ENCODE measurements at places on chromosomes 12 and 14. TPM values are rescaled to one million over a fixed set of nuclear protein-coding genes. Genes with fewer than 3 reads are reported as not detected.

GRCh38 chr12:1044696-1045095 is 53.7 kb downstream of the ERC1 start:
- peak; percentile 58 for DNase-seq

DNA sequence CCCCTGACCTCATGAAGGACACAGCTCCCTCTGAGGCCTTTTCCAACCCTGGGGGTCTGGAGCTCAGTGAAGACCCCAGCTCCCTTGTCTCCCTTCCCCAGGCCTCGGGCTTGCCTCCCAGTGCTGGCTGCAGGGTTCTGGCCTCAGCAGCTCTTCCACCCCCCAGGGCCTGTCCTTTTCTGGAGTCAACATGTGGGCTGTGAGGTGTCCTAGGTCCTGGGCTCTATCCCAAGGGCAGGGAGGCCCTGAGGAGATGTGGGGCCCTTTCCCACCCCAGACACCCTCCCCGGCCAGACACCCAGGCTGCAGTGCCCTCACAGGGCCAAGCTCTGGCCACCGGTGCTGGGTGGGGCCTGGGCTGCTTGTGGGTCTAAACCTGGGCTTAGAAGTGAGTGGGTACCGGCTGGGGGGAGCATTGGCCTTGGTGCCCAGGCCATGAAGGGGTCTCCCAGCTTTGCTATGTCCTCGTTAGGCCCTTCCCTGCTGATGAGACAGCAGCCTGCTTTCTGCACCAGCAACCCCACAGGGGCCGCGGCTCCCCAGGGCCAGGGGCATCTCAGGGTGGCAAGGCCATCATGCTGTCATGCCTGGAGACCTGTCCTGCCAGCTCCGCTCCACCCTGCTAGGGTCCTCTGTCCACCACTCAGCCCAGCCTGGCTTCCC is 2.7 kb upstream of the CRIP2 start:
- DNase-seq: no peak

GRCh38 chr14:22978981-22979671 is 3.2 kb downstream of the AJUBA start:
- DNase-seq: peak; percentile 11

DNA sequence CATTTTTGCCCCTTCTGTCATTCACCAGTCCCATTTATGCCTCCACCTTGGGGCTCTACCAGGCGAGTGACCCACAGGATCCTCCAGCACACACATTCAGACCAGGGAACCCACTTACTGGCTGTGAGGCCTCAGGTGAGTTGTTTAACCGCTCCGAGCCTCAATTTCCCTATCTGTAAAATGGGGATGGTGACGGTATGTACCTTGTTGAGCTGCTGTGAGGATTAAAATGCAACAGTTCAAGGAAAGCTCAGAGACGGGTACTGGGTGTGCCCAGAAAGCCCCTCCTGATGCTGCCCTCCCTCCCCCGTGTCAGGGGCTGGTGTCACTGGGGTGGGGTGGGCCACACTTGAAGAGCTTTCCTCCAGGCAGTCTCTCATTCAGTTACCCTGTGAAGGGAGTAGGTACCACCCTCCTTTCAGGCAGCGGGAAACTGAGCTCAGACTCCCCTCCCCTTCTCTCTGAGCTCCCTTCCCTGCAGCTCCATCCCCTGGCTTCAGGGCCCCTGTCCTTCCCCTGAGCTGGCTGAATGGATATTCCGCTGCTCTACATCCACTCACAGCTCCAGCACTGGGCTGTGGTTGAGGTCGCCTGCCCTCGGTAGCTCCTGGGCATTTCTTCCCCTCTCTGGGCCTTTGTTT is 1.4 kb upstream of the SERPINA1 start:
- DNase-seq: no peak

- no peak for DNase-seq
Measured at GRCh38 chr12:116400636-116401372, 123.3 kb upstream of the MED13L start.

DNA sequence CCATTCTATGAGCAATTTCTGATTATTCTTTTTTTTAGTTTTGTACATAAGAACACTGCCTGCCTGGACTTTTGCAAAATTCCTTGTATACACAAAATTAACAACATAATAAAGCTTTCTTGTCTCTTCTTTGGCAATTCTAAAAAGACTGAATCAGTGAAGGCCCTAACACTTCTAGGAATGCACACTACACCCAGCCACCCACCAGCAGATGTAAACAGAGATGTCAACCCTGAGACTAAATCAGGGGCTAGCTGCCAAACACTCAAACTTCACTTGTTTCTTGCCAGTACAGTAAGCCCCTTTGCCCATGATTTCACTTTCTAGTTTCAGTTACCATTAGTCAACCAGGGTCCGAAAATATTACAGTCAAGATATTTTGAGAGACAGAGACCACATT is 15.5 kb downstream of the DCAF5 start:
- DNase-seq: no peak

- DNase-seq: no peak
Measured at GRCh38 chr12:31524791-31525495, 66.0 kb downstream of the DENND5B start.

DNA sequence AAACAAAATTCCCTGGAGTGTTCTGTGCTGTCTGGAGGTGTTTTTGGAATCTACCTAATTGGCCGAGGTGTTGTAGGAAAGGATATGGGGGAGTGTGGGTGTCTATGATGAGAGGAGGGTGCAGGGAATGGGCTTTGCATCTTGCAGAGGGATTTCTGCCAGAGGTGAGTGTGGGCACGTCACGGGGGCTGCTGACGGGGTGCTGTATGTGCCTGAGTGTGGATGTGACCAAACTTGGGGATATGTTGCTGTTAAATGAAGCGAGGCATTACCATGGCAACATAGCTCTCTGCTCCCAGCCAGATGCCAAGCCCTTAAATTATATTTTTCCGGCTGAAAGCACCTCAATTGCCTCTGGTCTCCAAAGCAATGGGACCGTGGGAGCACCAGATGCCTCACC is 44.3 kb upstream of the SPTLC2 start:
- DNase-seq: no peak

DNA sequence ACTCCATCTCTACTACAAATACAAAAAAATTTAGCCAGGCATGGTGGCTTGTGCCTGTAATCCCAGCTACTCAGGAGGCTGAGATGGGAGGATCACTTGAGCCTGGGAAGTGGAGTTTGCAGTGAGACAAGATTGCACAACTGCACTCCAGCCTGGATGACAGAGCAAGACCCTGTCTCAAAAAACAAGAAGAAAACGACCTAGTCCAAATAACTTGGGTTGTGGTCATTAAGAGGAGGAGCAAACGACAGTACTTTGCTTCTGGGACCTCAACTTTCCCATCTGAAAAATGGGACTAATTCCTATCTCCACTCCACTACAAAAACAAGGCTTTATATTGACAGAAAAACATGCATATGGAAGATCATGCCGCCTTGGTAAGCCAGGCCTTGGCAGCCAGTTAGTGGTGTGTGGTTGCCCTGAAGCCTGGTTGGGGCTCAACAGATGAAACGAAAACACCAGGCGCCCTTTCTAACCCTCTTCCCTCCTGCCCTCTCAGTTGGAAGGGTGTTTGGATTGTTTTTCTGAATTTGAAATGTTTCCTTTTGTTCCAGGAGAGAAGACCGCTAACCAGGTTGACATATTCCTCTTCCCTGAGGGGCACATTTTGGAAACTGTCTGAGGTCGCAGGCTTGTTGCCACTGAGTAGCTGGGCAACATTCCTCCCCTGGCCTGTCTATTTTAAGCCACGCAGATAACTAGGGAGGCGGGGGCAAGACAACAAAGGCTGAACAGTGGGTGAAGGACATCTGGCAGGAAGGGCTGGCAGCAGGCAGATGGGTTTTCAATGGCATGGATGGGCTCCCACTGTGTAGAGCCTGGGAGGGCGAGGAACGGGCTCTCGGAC is 13.7 kb upstream of the VPS37B start:
- no peak for DNase-seq

DNA sequence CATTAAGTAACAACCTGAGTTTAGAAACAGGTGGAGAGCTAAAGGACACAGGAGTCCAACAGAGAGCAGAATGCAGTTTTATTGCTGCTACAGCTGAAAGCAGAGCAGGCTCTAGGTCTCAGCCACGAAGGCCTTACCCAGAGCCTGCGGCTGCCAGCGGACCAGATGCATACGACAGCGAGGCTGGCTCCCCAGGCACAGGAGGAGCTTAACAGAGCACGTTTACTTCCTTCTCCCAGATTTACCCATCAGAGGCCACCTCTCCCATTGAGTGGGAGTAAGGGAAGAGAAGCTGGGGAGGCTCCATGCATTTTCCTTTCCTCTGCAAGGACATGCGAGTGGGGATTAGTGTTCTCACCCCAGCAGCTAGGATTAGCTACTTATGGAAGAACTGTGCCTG is 22.6 kb downstream of the DYNC1H1 start:
- DNase-seq: no peak

DNA sequence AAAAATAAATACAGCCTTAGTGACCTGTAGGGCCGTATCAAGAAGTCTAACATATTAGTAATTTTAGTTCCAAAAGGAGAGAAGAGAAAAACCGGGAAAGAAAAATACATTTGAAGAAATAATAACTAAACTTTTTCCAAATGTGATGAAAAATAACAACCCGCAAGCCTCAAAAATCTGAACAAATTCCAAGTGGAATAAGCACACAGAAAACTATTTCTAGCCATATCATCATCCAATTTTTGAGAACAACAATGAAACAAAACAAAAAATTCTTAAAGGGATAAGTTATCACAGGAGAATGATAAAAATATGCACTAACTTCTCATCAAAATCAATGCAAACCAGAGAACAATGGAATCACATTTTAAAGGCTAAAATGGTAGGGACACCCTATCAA is 198.1 kb upstream of the PLXNC1 start:
- DNase-seq: no peak

GRCh38 chr12:51269174-51270066 is 795 bp downstream of the SMAGP start:
- DNase-seq: peak; percentile 50

GRCh38 chr12:26636710-26637328 is 196.2 kb downstream of the ITPR2 start:
- peak; percentile 78 for DNase-seq

GRCh38 chr12:66352197-66352596 is 49.9 kb downstream of the HELB start:
- DNase-seq: peak; percentile 61

GRCh38 chr14:92670160-92670559 is 78.3 kb downstream of the LGMN start:
- no peak for DNase-seq

DNA sequence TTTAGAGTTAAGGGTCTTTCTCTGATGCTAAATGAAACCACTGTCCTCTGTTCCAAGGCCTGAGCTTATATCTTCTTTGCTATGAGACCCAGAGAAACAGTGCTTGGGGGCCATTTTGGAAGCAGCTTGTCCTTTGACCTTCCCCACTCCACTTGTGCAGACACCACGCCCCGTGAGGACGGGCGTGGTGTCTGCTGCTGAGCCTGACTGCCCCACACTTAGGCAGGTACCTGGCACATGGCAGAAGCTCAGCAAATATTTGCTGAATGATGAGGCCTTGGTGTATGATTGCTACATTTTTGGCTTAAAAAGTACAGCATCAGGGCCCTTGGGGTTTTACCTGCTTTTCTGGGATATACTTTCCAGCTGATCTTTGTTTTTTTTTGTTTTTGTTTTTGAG is 69.9 kb downstream of the RASSF3 start:
- no peak for DNase-seq

- no peak for DNase-seq
Measured at GRCh38 chr12:92396647-92397252, 251.1 kb upstream of the BTG1 start.

GRCh38 chr14:91911474-91912032 is 35.9 kb downstream of the FBLN5 start:
- peak; percentile 57 for DNase-seq

GRCh38 chr12:67712011-67712410 is 63.5 kb downstream of the DYRK2 start:
- DNase-seq: no peak

DNA sequence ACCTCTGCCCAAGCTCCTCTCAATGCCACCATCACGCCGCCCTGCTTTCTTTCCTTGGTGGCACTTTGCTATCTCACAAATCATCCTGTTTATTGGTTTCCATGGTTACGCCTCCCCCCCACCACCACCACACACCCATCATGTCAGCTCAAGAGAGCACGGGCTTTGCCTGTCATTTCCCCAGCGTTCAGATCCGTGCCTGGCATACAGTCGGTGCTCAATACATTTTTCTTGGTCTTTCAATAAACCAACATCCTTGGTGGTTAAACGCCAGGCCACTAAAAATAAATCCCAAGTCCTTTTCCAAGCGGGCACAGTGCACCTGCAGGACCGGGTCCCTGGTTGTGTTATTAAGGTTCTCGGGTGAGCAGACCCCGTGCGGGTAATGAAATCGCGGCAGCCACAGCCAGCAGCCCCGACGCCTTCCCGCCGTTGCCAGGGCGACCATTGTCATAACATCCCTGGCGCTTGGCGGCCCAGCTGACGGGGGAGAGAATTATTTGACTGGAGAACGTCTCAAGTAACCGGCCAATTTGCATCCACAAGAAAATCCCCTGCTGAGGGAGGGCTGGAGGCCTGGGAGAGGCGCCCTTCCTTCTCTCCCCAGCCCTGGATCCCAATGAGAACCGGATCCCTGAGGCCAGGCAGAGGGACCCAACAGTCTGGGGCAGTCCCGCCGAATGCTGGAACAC is 92.9 kb downstream of the KSR2 start:
- DNase-seq: peak; percentile 70

DNA sequence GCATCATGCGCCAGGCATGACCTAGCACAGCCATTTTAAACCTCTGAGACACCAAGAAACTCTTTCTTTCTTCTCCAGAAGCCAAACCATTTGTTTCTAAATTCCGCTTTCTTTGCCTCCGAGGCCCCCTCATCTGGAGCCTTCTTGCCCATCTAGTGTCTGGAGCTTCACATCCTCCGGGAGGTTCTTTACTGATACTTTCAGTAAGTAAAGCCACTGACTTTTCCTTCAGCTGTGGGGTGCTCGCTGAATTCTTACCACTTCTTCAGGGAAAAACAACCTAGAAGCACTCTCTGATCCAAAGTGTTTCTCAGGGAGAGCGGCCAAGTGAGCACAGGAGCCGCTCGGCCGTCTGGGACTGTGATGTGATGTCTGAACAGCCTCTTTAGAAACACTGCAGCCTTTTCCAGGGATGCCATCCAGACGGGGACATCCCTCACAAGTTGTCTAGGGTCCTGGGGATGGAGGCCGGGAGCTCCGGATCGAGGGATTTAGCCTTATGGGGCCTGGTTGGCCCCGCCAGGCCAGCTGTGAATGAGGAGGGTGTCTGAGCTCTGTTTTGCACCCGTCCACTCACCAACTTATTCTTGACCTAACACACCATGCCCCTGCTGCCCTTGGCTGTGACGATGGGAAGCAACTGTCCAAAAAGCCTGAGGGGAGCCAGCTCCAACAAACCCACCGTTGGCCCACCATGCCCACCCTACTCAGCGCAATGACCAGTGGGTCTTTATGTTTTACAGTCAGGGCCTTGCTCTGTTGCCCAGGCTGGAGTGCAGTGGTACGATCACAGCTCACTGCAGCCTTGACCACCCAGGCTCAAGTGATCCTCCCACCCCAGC is 160.6 kb downstream of the ZFP36L1 start:
- DNase-seq: no peak

The RPGRIP1 gene
- not detected for total RNA-seq

The EML5 gene
- 0.19 TPM for total RNA-seq

The GABARAPL1 gene
- 88.2 TPM for total RNA-seq

The TSPAN11 gene
- total RNA-seq: 7.7 TPM

The WSB2 gene
- 99.0 TPM for total RNA-seq

The LBHD2 gene
- not detected for total RNA-seq

The BICDL1 gene
- 0.05 TPM for total RNA-seq

The KRT83 gene
- not detected for total RNA-seq

The CLECL1 gene
- total RNA-seq: not detected

The BCL11B gene
- total RNA-seq: 0.05 TPM

The SYT1 gene
- total RNA-seq: 9.7 TPM

The CARMIL3 gene
- 0.05 TPM for total RNA-seq

The MOK gene
- 2.7 TPM for total RNA-seq

The LRTM2 gene
- not detected for total RNA-seq

The KMT2D gene
- 41.2 TPM for total RNA-seq

The GATC gene
- total RNA-seq: 26.9 TPM

The PRIMA1 gene
- not detected for total RNA-seq
